ENCODE measurements at places on chromosomes 1 and 21.
A peak's percentile ranks its signal among the peaks of the same experiment; 100 is the strongest.

- DNase-seq = no peak
Observed at GRCh38 chr1:25174730-25175612, 57.3 kb downstream of the SYF2 start.

- DNase-seq = peak; percentile 72
Observed at GRCh38 chr1:33634806-33635205, 162.4 kb downstream of the ZSCAN20 start.

- no peak for DNase-seq
Observed at GRCh38 chr1:66395202-66396061, 138.5 kb upstream of the SGIP1 start.

- no peak for DNase-seq
Observed at GRCh38 chr1:66758241-66758755, 6.0 kb downstream of the DYNLT5 start.

GRCh38 chr1:75797606-75798216 is 1.0 kb downstream of the MSH4 start:
- DNase-seq = no peak

- DNase-seq = peak; percentile 60
Observed at GRCh38 chr1:42176902-42177519, 12.5 kb upstream of the GUCA2A start.

GRCh38 chr1:231590453-231591198 is 36.0 kb upstream of the DISC1 start:
- peak; percentile 53 for DNase-seq

DNA sequence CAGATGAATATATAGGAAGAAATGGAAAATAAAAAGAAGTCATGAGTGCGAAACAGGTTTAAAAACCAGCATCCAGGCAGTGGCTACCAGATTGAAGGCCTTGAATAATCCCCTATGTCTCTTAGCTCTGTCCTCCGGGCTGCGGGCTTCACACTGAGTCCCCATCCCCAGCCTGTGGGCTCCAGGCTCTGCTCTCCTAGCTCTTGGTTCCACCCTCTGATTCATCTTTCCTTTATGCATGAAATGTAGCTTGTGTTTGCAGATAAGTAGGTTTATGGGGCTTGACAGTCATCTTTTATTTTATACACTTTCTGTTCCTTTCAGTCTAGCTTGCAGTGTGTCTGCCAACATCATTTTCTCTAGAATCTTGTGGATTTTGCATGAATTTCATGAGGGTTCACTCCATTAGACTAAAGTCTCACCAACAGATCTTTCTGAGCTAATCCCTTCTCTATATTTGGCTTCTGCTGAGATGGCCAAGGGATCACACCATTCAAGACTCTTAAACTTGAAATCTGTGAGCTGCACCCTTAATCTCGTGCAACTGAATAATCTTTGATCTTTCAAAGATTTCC is 174.5 kb downstream of the PLPPR4 start:
- no peak for DNase-seq

- DNase-seq = peak; percentile 8
Observed at GRCh38 chr1:231518485-231519034, 9.9 kb upstream of the TSNAX start.

- DNase-seq = no peak
Observed at GRCh38 chr1:3003941-3004270, 17.4 kb upstream of the ACTRT2 start.

DNA sequence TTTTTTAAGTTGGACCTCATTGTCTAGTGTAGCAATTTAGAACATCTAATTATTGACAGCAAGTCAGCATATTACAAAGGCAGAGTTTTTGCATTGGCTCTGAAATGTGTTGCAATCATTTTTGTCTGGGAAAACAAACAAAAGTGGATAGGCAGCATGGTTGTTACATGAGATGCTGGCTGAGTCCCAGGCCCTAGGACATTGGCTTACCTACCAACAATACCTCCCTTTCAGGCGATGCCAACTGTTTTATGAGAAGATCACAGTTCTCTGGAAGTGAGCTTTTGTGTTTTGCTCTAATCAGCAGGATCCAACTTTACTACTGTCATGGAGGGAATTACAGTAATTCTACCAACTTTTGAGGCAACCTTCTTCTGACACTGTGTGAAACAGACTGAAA is 71.5 kb upstream of the CXADR start:
- DNase-seq = peak; percentile 16

DNA sequence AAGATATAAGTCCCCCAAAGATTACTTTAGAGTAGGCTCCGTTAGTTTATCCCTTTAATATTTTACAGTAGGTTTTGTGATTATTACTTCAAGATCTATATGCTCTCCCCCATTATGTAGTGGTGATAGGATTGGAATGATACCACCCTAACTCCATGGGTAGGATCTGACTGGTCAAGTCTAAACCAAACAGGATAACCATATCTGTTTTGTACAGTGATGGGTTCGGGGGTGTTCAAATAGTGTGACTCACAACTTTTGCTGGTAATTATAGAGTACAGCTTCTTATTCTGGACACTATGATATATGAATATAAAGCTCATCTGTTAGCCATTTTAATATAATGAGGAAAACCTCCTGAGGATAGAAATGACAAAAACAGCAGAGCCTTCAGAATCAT is 85.8 kb upstream of the GFI1 start:
- no peak for DNase-seq

- no peak for DNase-seq
Observed at GRCh38 chr1:155184835-155185782, 11.5 kb downstream of the TRIM46 start.

DNA sequence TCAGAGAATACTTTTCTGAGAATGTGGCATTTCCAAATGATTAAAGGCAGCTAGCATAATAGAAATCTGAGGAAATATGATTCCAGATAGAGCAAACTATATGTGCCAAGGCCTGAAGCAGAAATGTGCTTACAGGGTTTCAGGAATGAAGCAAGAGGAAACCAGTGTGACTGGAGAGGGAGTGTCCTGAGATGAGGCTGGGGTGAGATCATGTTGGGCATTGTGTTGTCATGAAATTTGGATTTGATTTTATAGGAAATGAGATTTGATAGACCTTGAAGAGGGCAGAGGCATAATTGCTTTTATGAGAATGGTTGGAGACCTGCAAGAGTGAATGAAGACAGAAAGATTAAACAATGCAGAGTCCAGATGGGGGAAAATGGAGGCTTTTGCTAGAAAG is 338.1 kb upstream of the SNX7 start:
- DNase-seq = no peak

DNA sequence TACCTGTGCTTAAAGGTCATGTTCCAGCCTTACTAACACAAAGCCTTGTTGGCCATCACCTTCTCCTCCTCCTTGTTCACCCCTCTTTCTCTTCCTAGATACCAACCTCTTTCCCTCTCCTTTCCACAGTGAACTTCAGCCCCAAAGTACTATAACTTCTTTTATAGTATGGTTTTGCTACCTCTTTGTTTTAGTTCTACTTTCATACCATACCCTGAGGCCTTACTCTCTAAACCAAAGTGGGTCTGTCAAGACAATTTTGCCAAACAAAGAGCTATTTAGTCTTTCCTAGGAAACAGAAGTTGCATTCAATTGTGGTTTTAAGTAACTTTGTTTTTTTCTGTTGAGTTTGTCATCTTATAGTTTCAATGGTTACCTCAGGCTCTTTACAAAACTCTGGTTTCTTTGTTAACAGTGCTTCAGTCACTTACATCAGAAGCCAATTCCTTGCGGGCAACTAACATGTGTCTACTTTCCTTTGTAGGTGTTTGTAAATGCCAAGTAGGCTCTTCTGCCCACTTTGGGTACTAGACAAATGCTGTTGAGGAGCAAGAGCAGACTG is 623.9 kb upstream of the PKN2 start:
- no peak for DNase-seq

DNA sequence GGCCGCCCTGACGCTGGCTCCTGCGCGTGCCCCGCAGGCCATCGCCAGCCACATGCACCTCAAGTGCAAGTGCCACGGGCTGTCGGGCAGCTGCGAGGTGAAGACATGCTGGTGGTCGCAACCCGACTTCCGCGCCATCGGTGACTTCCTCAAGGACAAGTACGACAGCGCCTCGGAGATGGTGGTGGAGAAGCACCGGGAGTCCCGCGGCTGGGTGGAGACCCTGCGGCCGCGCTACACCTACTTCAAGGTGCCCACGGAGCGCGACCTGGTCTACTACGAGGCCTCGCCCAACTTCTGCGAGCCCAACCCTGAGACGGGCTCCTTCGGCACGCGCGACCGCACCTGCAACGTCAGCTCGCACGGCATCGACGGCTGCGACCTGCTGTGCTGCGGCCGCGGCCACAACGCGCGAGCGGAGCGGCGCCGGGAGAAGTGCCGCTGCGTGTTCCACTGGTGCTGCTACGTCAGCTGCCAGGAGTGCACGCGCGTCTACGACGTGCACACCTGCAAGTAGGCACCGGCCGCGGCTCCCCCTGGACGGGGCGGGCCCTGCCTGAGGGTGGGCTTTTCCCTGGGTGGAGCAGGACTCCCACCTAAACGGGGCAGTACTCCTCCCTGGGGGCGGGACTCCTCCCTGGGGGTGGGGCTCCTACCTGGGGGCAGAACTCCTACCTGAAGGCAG is 23.4 kb upstream of the ARF1 start:
- DNase-seq = no peak

- DNase-seq = no peak
Observed at GRCh38 chr1:43644558-43644957, 5.4 kb upstream of the KDM4A start.

DNA sequence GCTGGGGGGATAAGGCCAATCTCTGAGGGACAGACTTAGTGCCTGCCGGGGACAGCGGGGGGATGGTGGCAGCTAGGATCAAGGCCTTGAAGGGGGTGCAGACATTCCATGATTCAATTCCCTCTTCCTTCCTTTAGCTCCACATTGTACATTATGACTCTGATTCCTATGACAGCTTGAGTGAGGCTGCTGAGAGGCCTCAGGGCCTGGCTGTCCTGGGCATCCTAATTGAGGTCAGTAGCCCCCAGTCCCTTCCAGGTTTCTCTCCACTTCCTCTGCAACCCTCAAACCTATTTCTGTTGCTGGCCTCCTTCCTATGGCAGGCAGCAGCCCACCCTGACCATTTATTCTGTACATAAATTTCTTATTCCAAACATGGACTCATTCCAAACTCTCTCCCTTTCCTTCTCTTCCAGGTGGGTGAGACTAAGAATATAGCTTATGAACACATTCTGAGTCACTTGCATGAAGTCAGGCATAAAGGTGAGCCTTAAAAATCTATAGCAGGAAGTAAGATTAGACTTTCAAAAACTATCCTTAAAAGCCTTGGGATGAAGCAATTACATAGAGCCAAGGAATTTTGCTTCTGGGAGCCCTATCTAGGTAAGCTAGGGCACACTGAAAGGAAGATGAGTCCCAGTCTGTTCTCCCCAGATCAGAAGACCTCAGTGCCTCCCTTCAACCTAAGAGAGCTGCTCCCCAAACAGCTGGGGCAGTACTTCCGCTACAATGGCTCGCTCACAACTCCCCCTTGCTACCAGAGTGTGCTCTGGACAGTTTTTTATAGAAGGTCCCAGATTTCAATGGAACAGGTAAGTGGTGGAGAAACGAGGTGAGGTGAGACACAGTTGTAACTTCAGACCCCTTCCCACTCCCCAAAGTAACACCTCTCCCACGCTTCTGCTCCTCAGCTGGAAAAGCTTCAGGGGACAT is 5.1 kb downstream of the CA14 start:
- DNase-seq = no peak

Measured in iPS-NIHi11 (cell line).